ENCODE measurements at places on chromosomes 5 and 9.
A peak's percentile ranks its signal among the peaks of the same experiment; 100 is the strongest.

DNA sequence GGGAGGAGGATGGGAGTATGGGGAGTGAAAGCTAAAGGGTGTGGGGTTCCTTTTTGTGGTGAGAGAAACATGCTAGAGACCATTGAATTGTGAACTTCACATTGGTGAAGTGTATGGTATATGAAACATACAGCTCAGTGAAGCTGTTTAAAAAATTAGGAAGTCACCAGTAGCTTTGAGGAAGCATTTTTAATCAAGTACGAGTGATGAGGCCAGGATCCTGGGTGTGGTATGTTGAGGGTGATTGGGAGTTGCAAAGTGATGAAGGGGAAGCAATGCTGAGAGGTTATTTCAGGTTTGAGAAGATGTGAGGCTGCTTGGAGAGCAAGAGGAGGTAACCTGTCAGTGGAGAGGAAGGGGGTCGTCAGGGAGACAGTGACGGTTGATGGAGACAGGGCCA lies 22.7 kb upstream of the CLK4 start:
- DNase-seq, result no peak

GRCh38 chr5:176676361-176676824 lies 29.1 kb downstream of the TSPAN17 start:
- no peak for DNase-seq

DNA sequence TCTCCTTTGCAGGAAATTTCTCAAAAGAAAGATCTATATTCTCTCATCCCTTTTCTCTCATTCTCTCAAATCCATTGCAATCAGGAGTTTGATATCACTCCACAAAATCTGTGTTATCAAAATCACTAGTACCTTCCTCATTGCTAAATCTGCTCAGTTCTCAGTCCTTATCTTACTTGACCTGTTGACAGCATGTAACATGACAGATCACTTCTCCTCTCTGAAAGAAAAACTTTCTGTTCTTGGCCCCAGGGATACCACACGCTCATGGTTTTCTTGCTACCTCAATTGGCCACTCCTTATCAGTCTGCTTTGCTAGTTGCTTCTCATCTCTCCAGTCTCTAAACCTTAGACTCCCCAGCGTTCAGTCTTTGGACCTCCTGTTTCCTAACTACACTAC lies 22.1 kb downstream of the SRP19 start:
- DNase-seq, result no peak

DNA sequence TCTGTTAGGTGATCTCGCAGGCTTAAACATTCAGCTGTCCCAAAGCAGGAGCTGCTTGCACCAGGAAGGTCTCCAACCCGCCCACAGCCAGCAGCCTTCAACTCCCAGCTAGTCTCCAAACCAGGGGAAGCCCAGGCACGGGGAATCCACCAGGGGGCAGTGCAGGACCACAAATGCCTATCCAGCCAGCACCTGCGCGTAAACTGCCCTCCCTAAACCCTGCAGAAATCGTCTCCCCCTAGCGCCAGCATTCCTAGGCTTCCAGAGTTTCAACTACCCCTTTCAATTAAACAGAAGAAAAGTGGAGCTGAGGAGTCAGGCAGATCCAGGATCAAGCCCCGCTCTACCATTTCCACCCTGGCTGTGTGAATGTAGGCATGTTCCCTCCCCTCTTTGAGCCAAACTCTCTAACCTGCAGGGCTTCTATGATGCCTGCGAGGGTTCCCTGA lies 72.0 kb downstream of the HRH2 start:
- peak; percentile 89 for DNase-seq

DNA sequence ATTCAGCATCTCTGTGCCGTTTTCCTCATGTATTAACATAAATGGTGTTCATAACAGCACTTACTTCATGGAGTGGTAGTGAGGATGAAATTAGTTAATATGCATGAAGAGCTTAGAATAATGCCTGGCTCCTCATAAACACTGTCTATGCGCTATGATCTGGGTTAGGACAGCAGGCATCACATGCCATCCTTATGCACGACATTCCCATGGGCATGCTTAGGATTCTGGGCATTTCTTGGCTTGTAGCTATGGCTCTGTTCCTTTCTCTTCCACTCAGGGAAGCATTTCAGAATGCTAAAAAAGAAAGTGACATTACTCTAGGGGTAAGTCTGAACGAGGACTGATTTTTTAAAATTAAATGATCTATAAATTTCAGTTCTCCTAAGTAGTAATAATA lies 349.8 kb downstream of the ARHGEF28 start:
- no peak for DNase-seq

DNA sequence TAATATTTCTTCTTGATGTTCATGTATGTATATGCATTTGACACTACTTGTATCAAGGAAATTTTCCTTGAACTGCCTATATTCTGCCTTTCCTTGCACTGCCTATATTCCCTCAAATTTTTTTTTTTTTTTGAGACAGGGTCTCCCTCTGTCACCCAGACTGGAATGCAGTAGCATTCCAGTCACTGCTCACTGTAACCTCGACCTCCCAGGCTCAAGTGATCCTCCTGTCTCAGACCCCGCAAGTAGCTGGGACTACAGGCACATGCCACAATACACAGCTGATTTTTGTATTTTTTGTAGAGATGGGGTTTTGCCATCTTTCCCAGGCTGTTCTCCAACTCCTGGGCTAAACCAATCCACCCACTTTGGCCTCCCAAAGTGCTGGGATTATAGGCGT lies 4.1 kb downstream of the HMGCS1 start:
- no peak for DNase-seq

- DNase-seq, result peak; percentile 41
These were observed at the start of gene ADAM19 for GRCh38 chr5:157575381-157576020. Gene ADAM19, minus strand, starts transcription at chr5:157575775. Its CDS starts 79 bp downstream, at chr5:157575696.

DNA sequence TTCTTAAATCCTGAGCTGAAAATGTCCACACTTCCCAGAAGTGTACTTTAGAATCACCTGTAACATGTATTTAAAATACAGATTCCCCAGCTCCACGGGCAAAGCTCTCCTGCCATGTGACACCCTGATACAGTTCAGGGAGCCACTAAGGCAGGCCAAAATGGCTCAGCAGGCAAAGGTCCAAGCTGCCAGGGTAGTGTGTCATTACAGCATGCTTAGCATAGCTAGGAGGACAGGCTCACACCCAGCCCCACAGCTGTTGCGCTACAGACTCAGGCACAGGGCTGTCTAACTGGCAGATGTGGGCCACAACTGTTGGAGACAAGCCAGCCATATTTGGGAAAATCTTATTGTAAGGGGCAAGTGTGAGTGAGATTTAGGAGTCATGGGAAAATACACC lies 73.0 kb downstream of the C9orf85 start:
- DNase-seq, result no peak

GRCh38 chr9:78618735-78619134 lies 321.8 kb downstream of the PSAT1 start:
- no peak for DNase-seq

DNA sequence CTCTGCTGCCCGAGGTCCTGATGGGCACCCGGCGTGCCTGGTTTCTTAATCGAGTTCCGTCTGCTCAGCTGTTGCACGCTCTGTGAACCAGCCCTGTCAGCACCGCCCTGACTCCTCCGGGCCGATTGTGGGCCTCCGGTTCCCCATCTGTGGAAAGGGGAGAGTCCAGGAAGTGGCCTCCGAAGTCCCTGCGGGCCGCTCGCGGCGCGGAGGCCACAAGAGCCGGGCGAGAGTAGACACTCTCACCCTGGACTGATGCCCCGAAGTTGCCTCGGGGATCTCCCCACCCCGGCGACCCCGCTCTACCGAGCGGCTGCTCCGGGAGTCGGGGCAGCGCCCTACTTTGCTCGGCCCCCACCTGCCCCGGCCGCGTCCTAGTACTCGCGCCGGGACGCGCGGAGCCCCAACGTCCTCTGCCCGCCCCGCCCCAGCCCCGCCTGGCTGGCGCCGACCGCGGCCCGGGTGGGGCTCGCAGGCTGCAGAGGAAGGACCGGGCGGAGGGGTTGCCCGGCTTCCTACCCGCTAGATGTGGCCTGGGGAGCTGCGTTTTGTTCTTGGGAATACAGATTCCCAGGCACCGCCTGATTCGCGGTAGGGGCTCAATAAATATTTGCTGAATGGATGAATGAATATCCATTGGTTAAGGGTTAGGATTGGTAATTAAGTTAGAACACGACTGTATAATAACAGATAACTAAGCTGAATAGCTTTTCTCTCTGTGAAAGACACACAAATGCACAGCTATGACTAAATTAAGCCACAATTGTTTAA lies 935 bp upstream of the ZNF367 start:
- peak; percentile 13 for DNase-seq

GRCh38 chr5:177064500-177065277 lies 22.0 kb upstream of the FGFR4 start:
- DNase-seq, result no peak
